ENCODE measurements at places on chromosomes 2 and 18.

DNA sequence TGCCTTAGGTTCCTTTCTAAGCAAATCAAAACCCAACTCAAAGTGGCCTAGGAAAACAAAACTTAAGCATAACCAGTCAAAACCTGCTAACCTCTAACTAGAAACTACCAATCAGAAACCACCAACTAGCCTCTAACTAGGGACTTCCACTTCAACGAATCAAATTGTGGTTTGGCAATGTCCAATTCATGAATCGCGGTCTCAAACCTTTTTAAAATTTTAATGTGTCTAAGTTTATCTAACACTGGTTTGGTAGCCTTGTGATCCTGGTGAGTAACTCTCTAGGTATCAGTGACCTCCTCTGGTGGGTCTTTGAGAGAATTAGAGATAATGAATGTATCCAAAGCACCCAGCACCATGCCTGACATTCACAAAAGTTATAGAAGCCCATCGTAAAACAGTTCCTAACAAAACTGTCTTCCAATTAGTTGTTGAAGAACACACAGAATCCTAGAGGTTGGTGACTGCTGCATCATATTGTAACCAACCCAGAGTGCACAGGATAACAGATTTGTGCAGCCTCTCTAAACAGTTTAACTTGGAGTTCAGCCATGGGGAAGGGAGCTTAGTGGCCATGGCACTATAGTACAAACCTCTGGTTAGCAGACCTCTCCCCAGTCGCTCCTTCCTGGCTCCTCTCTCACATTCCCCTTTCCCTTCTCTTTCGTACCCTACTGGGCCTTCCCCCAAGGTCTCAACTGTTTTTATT is 45.2 kb upstream of the B3GNT2 start:
- peaks cover 5% of the 10 kb centered on the region for H3K4me1 ChIP-seq
- no peak overlapping the region for H3K4me3 ChIP-seq
- H3K27ac ChIP-seq = no peak overlapping the region

DNA sequence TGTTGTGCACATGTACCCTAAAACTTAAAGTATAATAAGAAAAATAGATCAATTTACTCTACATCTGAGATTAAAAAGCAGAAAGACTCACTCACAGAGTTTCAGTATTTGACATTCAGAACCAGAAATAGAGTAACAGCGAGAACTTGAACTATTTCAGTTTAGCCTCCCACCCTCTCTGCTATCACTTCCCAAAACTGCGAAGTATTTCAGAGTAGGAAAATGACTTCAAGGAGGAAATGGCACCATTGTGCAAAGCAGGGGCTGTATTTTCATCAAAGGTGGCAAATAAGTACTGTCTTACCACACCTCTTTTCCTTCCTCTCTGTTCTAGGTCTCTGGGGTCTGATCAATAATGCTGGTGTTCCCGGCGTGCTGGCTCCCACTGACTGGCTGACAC is 13.6 kb downstream of the DHRS9 start:
- no peak for DNase-seq
- H3K27me3 ChIP-seq = no peaks in the 10 kb centered on the region
- H3K27ac ChIP-seq = no peak overlapping the region
- H3K4me1 ChIP-seq = no peaks in the 10 kb centered on the region
- H3K36me3 ChIP-seq = no peaks in the 10 kb centered on the region
- no peak overlapping the region for H3K4me3 ChIP-seq

DNA sequence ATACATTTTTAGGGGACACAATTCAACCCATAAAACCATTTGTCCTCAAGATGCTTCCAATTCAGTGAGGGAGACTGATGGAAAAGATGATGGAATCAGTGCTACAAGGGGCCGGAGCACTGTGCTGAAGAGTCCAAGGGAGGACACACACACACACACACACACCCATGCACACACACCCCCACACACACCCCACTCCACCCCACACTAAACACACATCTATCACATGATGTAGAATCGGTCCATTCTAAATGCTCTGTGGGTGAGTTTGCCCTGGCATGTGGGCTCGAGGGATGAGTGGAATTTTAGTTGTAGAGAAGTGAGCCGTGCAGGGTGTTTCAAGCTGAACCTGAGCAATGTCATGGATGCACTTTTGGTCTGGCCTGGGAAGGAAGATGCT is 41.1 kb downstream of the PRKCE start:
- H3K4me3 ChIP-seq = no peak overlapping the region
- no peaks in the 10 kb centered on the region for H3K27me3 ChIP-seq
- H3K4me1 ChIP-seq = peaks cover 2% of the 10 kb centered on the region
- H3K36me3 ChIP-seq = no peaks in the 10 kb centered on the region
- H3K27ac ChIP-seq = no peak overlapping the region
- no peak for DNase-seq

GRCh38 chr2:173963323-173963816 is 1.8 kb downstream of the SP3 start:
- H3K27ac ChIP-seq = peak overlapping the region; percentile 97
- no peak for DNase-seq
- no peaks in the 10 kb centered on the region for H3K27me3 ChIP-seq
- peaks cover 17% of the 10 kb centered on the region for H3K36me3 ChIP-seq
- H3K4me1 ChIP-seq = peaks cover 23% of the 10 kb centered on the region
- peak overlapping the region; percentile 99 for H3K4me3 ChIP-seq

GRCh38 chr2:121664713-121665112 is 15.5 kb upstream of the CLASP1 start:
- H3K4me3 ChIP-seq = no peak overlapping the region
- no peaks in the 10 kb centered on the region for H3K36me3 ChIP-seq
- no peaks in the 10 kb centered on the region for H3K27me3 ChIP-seq
- no peak overlapping the region for H3K27ac ChIP-seq

- peak; percentile 60 for DNase-seq
- peaks cover 8% of the 10 kb centered on the region for H3K27me3 ChIP-seq
- H3K4me1 ChIP-seq = no peaks in the 10 kb centered on the region
- H3K36me3 ChIP-seq = no peaks in the 10 kb centered on the region
- no peak overlapping the region for H3K27ac ChIP-seq
- H3K4me3 ChIP-seq = no peak overlapping the region
These were observed 79.9 kb downstream of the ALK start for GRCh38 chr2:29841386-29842004.

DNA sequence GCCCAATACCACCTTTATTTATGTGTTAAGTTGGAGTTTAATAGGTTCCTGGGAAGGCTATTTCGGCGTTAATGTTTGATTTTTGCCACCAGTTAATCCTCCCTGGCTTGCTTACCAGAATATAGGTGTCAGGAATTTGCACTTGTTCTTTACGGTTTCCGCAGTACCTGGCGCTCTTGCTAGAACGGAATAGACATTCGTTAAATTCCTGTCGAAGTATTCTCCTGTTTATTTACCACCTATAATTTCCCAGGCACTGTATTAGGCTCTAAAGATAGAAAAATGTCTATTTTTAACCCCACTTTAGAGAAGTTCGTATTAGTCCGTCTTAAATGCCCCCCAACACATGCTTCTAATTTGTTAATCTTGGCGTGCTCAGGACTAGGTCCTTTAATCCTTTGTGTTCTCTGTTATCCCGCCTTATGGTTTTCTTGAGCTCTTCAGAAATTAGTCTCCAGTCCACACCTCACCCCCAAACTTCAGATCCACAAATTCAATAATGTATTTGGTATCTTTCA is 575 bp downstream of the CCDC150 start:
- H3K36me3 ChIP-seq = no peaks in the 10 kb centered on the region
- H3K27ac ChIP-seq = peak overlapping the region; percentile 73
- H3K4me3 ChIP-seq = peak overlapping the region; percentile 86
- peaks cover 29% of the 10 kb centered on the region for H3K4me1 ChIP-seq

GRCh38 chr2:232521959-232522622 is 1.9 kb downstream of the PRSS56 start:
- H3K27ac ChIP-seq = no peak overlapping the region
- H3K36me3 ChIP-seq = no peaks in the 10 kb centered on the region
- peaks cover 65% of the 10 kb centered on the region for H3K27me3 ChIP-seq
- H3K4me3 ChIP-seq = peak overlapping the region; percentile 36
- peaks cover 20% of the 10 kb centered on the region for H3K4me1 ChIP-seq

Measured in neural progenitor cell (in vitro differentiated cells).